ENCODE measurements at places on chromosomes 7 and 10.
A peak's percentile ranks its signal among the peaks of the same experiment; 100 is the strongest.

DNA sequence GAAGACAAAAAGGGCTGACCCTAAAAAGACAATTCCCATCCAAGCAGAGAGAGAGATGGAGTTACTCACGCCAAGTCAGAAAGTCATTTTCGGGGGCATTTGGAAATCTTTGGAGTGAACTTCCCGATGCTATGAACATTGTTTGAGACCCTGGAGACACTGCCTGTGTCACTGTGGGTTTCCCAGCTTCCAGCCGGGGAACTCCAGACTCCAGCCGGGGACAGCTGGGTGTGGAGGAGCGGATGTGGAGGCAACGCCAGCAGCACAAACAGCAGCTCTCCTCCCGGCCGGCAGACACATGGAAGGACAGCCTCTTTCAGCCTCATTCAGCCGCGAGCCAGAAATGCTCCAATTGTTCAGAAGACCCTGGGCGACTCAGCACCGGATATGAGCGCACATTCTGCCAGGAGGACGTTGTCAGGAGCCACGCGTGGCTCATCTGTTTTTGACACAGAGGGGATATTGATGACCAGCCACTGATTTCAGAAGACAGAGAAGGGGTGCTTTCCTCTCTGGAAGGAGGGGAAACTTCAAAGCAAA, 97.6 kb downstream of the PRPF18 start:
- no peak for DNase-seq

- DNase-seq, result peak; percentile 62
These were observed 35.3 kb downstream of the CHST3 start for GRCh38 chr10:71999360-72000072.

GRCh38 chr7:30800785-30801252, 29.6 kb downstream of the MINDY4 start:
- DNase-seq, result peak; percentile 21

DNA sequence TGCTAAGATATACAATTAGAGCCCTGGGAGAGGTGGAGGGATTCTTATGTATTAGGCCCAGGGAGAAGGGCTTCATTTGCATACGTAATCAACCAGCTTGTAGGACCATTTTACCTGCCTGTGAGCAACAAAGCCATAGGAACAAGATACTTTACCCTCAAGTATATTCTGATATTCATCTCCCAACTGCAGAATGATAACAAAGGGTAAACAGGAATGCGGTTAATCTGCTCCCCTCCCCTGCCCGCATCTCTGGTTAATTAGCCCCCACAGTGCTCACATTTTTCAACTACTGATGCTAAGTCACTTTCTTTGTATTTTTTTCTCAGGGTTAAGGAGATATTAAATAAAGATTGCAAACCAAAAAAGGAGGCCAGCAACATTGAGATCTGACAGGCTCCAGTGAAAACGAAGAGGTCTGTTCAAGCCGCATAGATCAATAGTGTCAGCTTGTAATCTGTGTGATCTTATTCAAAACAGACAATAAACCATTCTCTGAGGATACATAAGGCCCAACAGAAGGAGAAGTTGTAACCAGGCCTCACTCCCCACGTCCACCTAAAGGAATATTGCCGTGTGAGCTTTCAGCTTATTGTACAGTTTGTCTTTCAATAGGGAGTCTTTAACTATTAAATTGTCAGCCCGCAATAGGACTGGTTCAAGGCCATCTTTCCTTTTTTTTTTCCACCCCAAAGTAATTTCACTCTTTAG, 203.4 kb downstream of the RAPGEF5 start:
- DNase-seq, result no peak

GRCh38 chr10:80611481-80612185, 73.9 kb downstream of the SH2D4B start:
- no peak for DNase-seq

GRCh38 chr7:47428052-47428767, 153.7 kb downstream of the TNS3 start:
- no peak for DNase-seq

DNA sequence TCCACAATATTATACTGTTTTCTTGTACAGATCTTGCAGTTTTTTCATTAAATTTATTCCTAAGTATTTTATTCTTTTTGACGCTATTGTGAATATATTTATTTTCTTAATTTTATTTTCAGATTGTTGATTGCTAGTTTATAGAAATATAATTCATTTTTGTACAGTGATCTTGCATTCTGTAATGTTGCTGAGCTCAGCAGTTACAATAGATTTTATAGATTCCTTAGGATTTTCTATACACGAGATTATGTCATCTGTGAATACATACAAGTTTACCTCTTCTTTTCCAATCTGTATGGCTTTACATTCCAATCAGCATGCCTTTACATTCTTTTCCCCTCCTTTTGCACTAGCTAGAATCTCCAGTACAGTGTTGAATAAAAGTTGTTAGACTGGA, 130.0 kb downstream of the C1GALT1 start:
- DNase-seq, result no peak

DNA sequence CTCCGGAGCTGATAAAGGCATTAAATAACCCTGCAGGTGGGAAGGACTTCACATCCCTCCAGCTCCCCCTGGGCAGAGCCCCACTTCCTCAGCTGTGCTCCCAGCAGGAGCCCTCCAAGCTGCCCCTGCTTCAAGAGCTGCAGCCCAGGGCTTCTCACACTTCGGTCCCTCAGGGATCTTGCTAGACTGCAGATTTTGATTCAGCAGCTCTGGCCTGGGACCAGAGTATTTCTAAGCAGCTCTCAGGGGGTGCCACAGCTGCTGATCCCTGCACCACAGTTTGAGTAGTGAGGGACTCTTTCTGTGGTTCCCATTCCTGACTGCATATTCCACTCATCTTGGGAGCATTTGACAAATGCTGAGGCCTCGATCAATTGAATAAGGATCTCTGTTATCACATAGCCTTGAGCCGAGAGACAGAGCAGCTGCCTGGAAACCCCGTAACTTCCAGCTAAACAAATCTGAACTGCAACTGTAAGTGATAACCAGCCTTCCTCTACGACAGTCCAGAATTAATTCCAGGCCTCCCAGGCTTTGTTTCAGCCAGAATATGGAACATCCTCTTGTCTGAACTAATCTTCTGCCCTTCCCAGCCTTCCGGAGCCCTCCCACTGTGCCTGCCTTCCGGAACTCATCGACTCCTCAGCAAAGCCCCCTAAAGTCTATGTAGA, 161.4 kb downstream of the CCDC3 start:
- DNase-seq, result no peak

DNA sequence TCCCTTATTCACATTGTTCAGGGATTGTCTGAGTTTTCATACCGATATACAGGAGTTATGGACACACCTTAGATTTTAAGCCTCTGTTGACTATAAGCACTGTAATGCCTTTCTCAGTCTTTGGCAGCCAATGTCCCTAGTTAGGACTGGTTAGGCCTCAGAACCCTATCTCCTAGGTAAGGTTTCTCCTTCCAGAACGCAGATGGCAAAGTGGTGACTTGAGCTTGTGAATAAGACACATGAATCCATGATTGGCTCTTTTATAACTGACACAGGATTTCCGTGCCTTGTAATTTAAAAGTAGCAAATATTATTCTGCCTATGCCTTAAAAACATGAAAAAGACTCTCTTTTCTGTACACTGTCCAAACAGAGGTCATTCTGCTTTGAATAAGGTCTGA, 12.5 kb upstream of the RNF148 start:
- DNase-seq, result no peak
